Testis (tissue), 5 donors: ENCODE measurements at places on chromosomes 12 and 14. TPM values are rescaled to one million over a fixed set of nuclear protein-coding genes. Genes with fewer than 3 reads are reported as not detected.

Gene TRIAP1
- 13.9 TPM for total RNA-seq

Gene EML1
- 22.7 TPM for total RNA-seq

Gene DIP2B
- 57.1 TPM for total RNA-seq

Gene OR2AP1
- not detected for total RNA-seq

Gene PIP4K2C
- 47.6 TPM for total RNA-seq

Gene SMOC1
- 248 TPM for total RNA-seq

Gene PZP
- total RNA-seq: 6.5 TPM

Gene RPGRIP1
- 38.9 TPM for total RNA-seq

Gene NINJ2
- 9.2 TPM for total RNA-seq

Gene FSCB
- total RNA-seq: 69.1 TPM

Gene BCL7A
- total RNA-seq: 11.1 TPM

Gene DPPA3
- total RNA-seq: 1.1 TPM

Gene PMEL
- 8.9 TPM for total RNA-seq

Gene GNB3
- 5.0 TPM for total RNA-seq

Gene ARHGEF40
- total RNA-seq: 30.5 TPM

Gene IL23A
- 8.4 TPM for total RNA-seq

Gene GPR84
- total RNA-seq: 0.43 TPM

Gene TOMM20L
- 9.8 TPM for total RNA-seq

Gene PIWIL1
- 71.7 TPM for total RNA-seq

Gene KRT7
- 6.9 TPM for total RNA-seq

Gene SLC25A47
- total RNA-seq: 0.87 TPM

Gene SLC6A15
- 1.7 TPM for total RNA-seq

Gene MSRB3
- total RNA-seq: 15.1 TPM

Gene GALNT9
- 1.1 TPM for total RNA-seq

Gene SERPINA1
- total RNA-seq: 2.2 TPM

Gene KLRB1
- not detected for total RNA-seq

Gene AEBP2
- 62.0 TPM for total RNA-seq

Gene PCNX1
- 105 TPM for total RNA-seq

Gene BICD1
- 26.0 TPM for total RNA-seq

Gene DLGAP5
- 17.2 TPM for total RNA-seq
